ENCODE measurements at places on chromosomes 2 and 18. TPM values are rescaled to one million over a fixed set of nuclear protein-coding genes. Genes with fewer than 3 reads are reported as not detected.

PLEKHB2 gene
- 53.8 TPM for total RNA-seq

UGT1A5 gene
- not detected for total RNA-seq

GRCh38 chr18:12086249-12086648 is 7.4 kb upstream of the ANKRD62 start:
- H3K4me1 ChIP-seq, result no peaks in the 10 kb centered on the region
- H3K27me3 ChIP-seq, result no peaks in the 10 kb centered on the region
- DNase-seq, result no peak
- no peak overlapping the region for H3K27ac ChIP-seq

GRCh38 chr2:192593561-192593960 is 398.8 kb upstream of the TMEFF2 start:
- H3K27ac ChIP-seq, result no peak overlapping the region
- DNase-seq, result no peak
- H3K27me3 ChIP-seq, result no peaks in the 10 kb centered on the region
- H3K36me3 ChIP-seq, result no peaks in the 10 kb centered on the region
- no peak overlapping the region for H3K4me3 ChIP-seq

DNA sequence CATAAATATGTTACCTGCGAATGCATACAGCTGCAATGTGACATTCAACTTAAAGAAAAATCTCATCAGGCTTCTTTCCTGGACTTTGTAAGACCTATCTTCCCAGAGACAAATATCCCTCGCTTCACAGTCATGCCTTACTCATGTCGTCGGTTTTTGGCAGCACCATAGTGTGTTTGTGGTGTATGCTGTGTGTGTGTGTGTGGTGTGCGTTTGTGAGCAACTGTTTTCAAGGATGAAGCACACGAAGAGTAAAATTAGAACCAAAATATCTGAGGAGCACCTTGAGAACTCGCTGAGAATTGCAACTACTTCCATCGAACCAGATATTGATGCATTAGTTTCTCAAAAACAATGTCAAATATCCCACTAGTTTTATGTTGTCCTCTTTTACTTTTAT is 56.9 kb downstream of the ASB1 start:
- no peaks in the 10 kb centered on the region for H3K27me3 ChIP-seq
- peaks cover 10% of the 10 kb centered on the region for H3K36me3 ChIP-seq
- H3K27ac ChIP-seq, result no peak overlapping the region

DNA sequence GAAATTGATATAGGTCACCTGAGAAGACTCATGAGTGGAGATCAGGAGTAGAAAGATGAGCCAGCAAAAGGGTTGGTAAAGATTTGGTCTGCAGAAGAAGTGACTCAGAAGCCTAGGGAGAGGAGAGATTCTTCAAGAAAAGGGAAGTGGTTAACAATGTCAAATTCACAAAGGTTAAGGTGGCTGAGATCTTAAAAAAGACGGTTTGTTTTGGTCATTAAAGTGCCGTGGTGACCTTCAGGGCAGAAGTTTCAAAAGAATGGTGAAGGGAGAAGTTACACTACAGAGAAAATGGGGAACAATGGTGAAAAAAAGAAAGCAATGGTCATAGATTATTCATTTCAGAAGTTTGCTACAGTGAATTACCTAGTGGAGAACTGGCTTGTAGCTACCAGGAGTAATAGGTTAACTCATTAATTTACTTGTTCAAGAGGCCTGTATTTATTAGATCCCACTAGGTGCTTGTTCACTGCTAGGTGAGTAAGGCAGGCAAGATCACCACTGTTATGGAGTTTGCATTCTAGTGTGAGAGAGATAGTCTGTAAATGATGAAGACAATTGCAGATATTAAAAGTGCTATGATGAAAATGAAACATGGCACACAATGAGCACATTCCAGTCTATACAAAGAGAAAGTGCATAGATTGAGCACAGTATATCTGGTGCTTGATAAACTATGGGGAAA is 43.0 kb downstream of the FBXO48 start:
- H3K4me3 ChIP-seq, result no peak overlapping the region
- peaks cover 5% of the 10 kb centered on the region for H3K36me3 ChIP-seq
- H3K27ac ChIP-seq, result no peak overlapping the region
- peaks cover 27% of the 10 kb centered on the region for H3K4me1 ChIP-seq
- H3K27me3 ChIP-seq, result peaks cover 12% of the 10 kb centered on the region

- no peaks in the 10 kb centered on the region for H3K4me1 ChIP-seq
- H3K4me3 ChIP-seq, result no peak overlapping the region
- H3K27me3 ChIP-seq, result no peaks in the 10 kb centered on the region
These were observed 257.3 kb downstream of the GLI2 start for GRCh38 chr2:120992791-120993555.

DNA sequence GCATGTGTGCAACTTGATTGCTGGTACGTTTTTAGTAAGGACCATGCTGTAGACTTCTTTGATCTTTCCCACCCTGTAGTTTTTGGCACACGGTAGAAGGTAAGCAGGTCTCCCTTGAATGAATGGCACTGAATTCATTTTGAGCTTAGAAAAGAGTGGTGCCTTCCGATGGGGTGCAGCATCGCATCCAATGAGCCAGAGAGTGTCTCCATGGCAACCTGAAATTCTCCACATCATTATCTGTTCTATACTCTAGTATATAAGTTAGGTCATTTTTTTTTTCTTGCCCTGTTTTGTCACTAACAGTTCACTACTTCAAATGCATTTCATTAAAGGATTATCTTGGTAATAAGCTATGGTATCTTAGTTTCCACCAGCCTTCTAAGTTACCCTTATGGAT is 81.2 kb upstream of the REV1 start:
- H3K4me3 ChIP-seq, result no peak overlapping the region
- no peak for DNase-seq
- no peaks in the 10 kb centered on the region for H3K27me3 ChIP-seq
- no peaks in the 10 kb centered on the region for H3K4me1 ChIP-seq
- H3K36me3 ChIP-seq, result no peaks in the 10 kb centered on the region

DNA sequence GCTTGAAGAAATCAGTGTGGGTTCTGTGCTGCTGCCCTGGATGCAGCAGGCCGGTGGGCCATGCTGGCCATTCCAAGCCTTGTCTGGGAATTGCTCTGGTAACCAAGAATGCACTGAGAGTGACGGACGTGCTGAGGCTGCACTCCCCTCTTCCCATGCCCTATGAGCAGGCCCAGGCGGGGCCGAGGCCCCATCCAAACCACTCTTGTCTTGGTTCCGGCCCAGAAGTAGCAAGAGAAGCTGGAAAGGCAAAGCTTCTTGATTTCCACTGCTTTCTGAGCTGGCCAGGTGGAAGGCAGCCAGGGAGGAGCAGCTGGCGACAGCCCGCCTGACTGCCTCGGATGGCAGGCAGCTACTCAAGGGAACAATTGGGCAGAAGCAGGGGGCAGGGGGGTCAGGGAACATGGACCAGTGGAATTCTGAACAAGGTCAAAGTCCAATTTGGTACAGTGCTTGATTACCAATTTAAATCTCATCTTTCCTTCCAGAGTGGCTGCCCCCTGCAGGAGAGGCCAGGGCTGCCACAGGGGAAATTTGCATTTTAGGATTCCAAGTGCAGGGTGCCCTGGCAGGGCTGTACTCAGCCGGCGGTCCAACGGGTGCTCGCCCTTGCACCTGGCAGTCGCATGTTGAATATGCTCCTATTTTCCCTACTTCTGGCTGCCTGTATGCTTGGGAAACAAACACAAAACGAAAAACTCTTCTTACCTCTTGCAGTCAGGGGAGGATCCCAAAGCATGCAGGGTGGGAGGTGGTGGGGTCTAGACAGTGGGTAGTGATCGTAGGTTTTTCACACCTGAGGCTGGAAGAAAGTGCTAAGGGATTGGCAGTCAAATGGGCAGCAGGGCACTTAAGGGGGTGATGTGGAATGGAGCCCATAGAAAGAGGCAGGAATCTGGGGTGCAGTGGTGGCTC is 67.3 kb downstream of the LIPG start:
- peaks cover 26% of the 10 kb centered on the region for H3K27me3 ChIP-seq
- no peak overlapping the region for H3K4me3 ChIP-seq
- H3K4me1 ChIP-seq, result no peaks in the 10 kb centered on the region

- no peak overlapping the region for H3K4me3 ChIP-seq
- no peak for DNase-seq
- no peaks in the 10 kb centered on the region for H3K4me1 ChIP-seq
- no peak overlapping the region for H3K27ac ChIP-seq
These were observed 7.4 kb downstream of the DYSF start for GRCh38 chr2:71460595-71461303.

DNA sequence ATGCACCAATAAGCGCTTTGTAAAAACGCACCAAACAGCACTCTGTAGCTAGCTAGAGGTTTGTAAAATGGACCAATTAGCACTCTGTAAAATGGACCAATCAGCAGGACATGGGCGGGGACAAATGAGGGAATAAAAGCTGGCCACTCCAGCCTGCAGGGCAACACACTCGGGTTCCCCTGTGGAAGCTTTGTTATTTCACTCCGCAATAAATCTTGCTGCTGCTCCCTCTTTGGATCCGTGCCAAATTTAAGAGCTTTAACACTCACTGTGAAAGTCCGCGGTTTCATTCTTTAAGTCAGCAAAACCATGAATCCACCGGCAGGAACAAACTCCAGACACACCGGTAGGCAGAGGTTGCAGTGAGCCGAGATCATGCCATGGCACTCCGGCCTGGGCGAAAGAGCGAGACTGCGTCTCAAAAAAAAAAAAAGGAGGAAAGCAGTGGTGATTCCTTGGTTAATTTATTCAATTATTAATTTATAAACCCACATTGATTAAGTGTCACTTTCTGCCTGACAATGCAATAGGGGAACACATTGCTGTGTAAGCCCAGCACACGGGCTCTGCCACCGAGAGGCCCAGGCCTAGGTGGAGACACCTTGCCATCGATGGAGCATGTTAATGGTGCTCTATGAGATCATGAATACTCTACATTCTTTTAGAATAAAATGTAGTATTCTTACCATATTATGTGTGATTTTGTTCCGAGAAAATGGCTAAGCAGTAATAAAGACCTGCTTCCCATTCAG is 687.6 kb upstream of the HS6ST1 start:
- H3K4me3 ChIP-seq, result no peak overlapping the region
- H3K36me3 ChIP-seq, result no peaks in the 10 kb centered on the region
- peaks cover 6% of the 10 kb centered on the region for H3K27me3 ChIP-seq
- no peaks in the 10 kb centered on the region for H3K4me1 ChIP-seq
- no peak for DNase-seq

GRCh38 chr2:143603035-143603655 is 473.9 kb downstream of the ARHGAP15 start:
- DNase-seq, result no peak
- no peaks in the 10 kb centered on the region for H3K36me3 ChIP-seq
- no peak overlapping the region for H3K27ac ChIP-seq

GRCh38 chr2:6186332-6187151 is 494.4 kb downstream of the SOX11 start:
- H3K36me3 ChIP-seq, result no peaks in the 10 kb centered on the region
- H3K4me3 ChIP-seq, result no peak overlapping the region
- H3K27me3 ChIP-seq, result no peaks in the 10 kb centered on the region
- no peak for DNase-seq
- no peaks in the 10 kb centered on the region for H3K4me1 ChIP-seq

GRCh38 chr18:42305869-42306593 is 351.0 kb downstream of the PIK3C3 start:
- H3K27ac ChIP-seq, result no peak overlapping the region
- no peaks in the 10 kb centered on the region for H3K36me3 ChIP-seq
- H3K4me3 ChIP-seq, result no peak overlapping the region

Measured in activated T-cell treated with anti-CD3 and anti-CD28 coated beads, Interleukin-2, amount 50 U/mL, for 72 hours (primary cell).